Colonic mucosa (tissue), 4 donors: ENCODE measurements at places on chromosomes 4 and X. TPM values are rescaled to one million over a fixed set of nuclear protein-coding genes. Genes with fewer than 3 reads are reported as not detected.

Gene UCP1
- total RNA-seq: not detected

Gene BGN
- 6.0 TPM for total RNA-seq

Gene ERVMER34-1
- 1.1 TPM for total RNA-seq

Gene NAA10
- 55.9 TPM for total RNA-seq

Gene FOXO4
- total RNA-seq: 47.4 TPM

- no peak overlapping the region for H3K27ac ChIP-seq
- H3K4me3 ChIP-seq: no peak overlapping the region
- no peaks in the 10 kb centered on the region for H3K27me3 ChIP-seq
- H3K4me1 ChIP-seq: no peaks in the 10 kb centered on the region
- DNase-seq: no peak
Observed at GRCh38 chr4:185803022-185803421, 9.0 kb downstream of the SORBS2 start.

- no peak overlapping the region for H3K27ac ChIP-seq
- H3K4me1 ChIP-seq: peaks cover 7% of the 10 kb centered on the region
- no peak for DNase-seq
- no peak overlapping the region for H3K4me3 ChIP-seq
Observed at GRCh38 chr4:70739496-70740337, 18.0 kb downstream of the RUFY3 start.

GRCh38 chrX:53082773-53083616 is 828 bp downstream of the TSPYL2 start:
- peak overlapping the region; percentile 70 for H3K27ac ChIP-seq
- H3K4me3 ChIP-seq: peak overlapping the region; percentile 57
- no peak for DNase-seq
- no peaks in the 10 kb centered on the region for H3K36me3 ChIP-seq
- no peaks in the 10 kb centered on the region for H3K4me1 ChIP-seq

DNA sequence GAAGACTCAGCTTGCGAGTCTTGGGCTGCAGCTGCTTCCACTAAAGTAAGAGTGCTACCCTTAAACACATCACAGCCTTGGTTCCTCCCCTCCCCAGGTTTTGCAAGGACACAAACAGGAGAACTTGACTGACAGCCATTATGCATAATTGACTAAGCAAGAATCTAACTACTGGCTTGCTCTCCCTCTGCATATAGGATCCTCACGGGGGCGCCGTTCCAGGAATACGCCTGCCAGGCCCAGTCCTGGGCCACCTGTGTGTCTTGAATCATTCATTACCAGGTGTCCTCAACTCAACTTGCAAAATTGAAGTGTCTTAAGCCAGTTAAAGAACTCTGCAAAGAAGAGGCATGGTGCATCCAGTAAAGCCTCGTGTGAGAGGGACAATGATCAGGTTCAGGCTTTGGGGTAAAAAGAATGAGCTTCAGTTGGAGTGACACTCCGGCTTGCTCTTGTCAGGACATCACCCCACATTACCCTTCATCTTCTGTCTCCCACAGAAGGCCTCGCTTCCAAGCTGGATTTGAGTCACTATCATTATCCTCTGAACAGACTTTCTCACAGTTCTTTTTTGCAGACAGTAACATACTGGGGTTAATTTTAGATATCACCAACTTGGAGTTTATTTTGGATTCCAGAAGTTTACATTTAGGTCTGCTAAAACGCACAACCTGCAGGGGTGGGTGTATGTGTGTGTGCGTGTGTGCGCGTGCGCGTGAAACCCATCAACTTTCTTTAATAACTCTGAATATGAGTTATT is 273.5 kb upstream of the HS3ST1 start:
- no peak for DNase-seq
- H3K36me3 ChIP-seq: no peaks in the 10 kb centered on the region
- H3K27ac ChIP-seq: no peak overlapping the region
- H3K4me1 ChIP-seq: no peaks in the 10 kb centered on the region
- H3K27me3 ChIP-seq: no peaks in the 10 kb centered on the region
- H3K4me3 ChIP-seq: no peak overlapping the region

- no peak overlapping the region for H3K27ac ChIP-seq
- no peaks in the 10 kb centered on the region for H3K27me3 ChIP-seq
- no peaks in the 10 kb centered on the region for H3K4me1 ChIP-seq
- DNase-seq: no peak
- no peak overlapping the region for H3K4me3 ChIP-seq
- no peaks in the 10 kb centered on the region for H3K36me3 ChIP-seq
Observed at GRCh38 chrX:131828482-131828881, 194.6 kb upstream of the STK26 start.

DNA sequence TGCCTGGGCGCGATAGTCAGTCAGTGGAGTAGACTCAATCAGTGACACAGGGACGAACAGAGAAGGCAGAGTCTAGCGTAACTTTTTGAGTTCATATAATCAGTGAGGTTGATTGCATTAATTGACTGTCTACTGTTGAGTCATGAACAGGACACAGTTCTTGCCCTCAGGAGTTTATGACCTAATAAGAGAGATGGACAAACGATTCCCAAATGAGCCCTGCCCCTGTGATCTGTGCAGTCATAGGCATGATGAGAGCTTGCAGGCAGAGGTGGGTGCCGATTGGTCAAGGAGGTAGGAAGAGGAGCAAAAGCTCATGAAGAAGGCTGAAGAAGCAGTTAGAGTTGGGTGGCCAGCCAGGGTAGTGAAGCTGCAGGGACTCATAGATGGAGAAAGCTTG is 57.1 kb downstream of the ADD1 start:
- H3K4me3 ChIP-seq: no peak overlapping the region
- DNase-seq: no peak
- H3K4me1 ChIP-seq: no peaks in the 10 kb centered on the region
- H3K36me3 ChIP-seq: peaks cover 33% of the 10 kb centered on the region
- no peak overlapping the region for H3K27ac ChIP-seq
- no peaks in the 10 kb centered on the region for H3K27me3 ChIP-seq

GRCh38 chr4:158777423-158778155 is 8.8 kb downstream of the FNIP2 start:
- peak overlapping the region; percentile 73 for H3K27ac ChIP-seq
- H3K4me3 ChIP-seq: no peak overlapping the region
- peak; percentile 40 for DNase-seq
- H3K27me3 ChIP-seq: no peaks in the 10 kb centered on the region
- peaks cover 24% of the 10 kb centered on the region for H3K4me1 ChIP-seq

- DNase-seq: no peak
- H3K4me3 ChIP-seq: peak overlapping the region; percentile 32
- peaks cover 6% of the 10 kb centered on the region for H3K27me3 ChIP-seq
- no peak overlapping the region for H3K27ac ChIP-seq
Observed at GRCh38 chrX:45187731-45188130, 12.9 kb downstream of the DIPK2B start.

GRCh38 chr4:38133711-38134480 is 173.7 kb downstream of the PTTG2 start:
- H3K4me1 ChIP-seq: peaks cover 5% of the 10 kb centered on the region
- no peak for DNase-seq
- no peaks in the 10 kb centered on the region for H3K27me3 ChIP-seq
- no peak overlapping the region for H3K4me3 ChIP-seq

GRCh38 chr4:160814726-160815125 is 1349.1 kb downstream of the FSTL5 start:
- H3K4me1 ChIP-seq: no peaks in the 10 kb centered on the region
- H3K27ac ChIP-seq: no peak overlapping the region
- no peak for DNase-seq
- no peak overlapping the region for H3K4me3 ChIP-seq
- H3K36me3 ChIP-seq: no peaks in the 10 kb centered on the region
- H3K27me3 ChIP-seq: no peaks in the 10 kb centered on the region

- no peaks in the 10 kb centered on the region for H3K27me3 ChIP-seq
- H3K4me3 ChIP-seq: peak overlapping the region; percentile 96
- H3K27ac ChIP-seq: peak overlapping the region; percentile 75
- no peaks in the 10 kb centered on the region for H3K36me3 ChIP-seq
- no peak for DNase-seq
Observed at GRCh38 chrX:24055043-24055356, 244 bp downstream of the EIF2S3 start.
